ENCODE measurements at places on chromosomes 4 and X. TPM values are rescaled to one million over a fixed set of nuclear protein-coding genes. Genes with fewer than 3 reads are reported as not detected.

DNA sequence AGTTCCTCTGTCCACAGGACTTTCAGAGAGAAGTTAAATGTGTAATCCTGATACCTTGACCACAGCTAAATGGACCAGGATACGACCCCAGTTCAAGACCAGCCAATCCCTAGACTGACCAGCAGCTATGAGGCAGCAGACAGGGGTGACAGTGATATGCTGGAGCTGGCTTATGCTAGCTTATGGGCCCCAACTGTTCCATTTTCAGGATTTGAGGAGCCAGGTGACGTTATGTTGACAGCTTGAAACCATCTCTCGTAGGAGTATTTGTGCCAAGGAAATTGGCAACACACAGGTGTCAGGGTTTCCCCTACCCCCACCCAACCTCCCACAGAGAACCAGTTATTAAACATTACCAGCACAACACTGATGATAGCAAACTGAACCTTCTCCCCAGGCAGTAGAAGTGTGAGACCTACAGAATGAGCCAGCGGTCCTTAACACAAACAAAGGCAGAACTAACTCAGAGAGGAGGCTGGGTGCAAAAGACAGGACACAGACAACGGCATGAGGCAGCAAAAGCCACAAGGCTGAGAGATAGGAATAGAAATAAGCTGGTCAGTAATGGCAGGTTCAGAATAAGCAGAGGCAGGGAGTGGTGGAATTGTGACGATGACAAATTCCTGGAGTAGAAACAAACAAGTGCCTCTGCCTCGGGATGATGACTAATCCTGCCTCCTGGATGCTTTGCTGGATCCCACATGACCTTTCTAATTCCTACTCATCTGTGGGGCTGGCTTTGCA lies 85.6 kb upstream of the CPEB2 start:
- DNase-seq: no peak

- DNase-seq: no peak
Measured at GRCh38 chr4:109026588-109026987, 263.7 kb upstream of the ETNPPL start.

- DNase-seq: no peak
Measured at GRCh38 chrX:111170017-111170416, 74.0 kb downstream of the PAK3 start.

DNA sequence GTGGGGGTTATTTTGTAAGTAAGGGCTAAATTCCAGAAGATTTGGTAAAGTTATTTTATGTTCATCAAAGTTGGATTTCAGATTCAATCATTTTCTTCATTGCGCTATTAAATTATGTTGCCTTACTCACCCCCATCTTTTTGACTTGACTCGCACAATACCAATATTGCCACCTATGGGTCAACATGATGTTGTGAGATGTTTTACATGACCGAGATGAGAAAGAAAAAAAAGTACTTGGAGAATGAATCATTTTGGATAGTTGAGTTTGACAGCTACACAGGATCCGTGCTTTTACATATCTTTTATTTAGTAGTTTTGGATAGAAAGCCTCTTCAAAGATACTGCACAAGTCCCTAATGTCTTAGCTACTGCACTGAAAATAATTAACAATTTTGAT lies 224.2 kb upstream of the EMCN start:
- peak; percentile 2 for DNase-seq

DNA sequence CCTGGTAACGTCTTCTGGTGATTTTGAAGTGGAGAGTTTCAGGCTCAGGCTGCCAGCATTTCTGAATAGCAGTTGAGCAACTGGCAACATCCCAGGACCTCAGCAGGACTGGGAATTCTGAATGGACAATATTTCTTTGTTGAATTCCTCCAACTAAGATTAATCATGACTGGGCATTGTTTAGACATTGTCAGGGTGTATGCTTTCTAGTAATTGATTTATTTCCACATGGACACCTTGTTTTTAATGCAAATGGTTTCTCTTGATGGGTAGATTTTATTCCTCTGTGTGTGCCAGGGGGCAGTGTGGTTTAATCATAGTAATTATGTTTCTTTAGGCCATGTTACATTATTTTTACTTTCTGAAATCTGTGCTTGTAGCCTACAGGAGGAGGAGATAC lies 1004.7 kb upstream of the LCORL start:
- no peak for DNase-seq

DNA sequence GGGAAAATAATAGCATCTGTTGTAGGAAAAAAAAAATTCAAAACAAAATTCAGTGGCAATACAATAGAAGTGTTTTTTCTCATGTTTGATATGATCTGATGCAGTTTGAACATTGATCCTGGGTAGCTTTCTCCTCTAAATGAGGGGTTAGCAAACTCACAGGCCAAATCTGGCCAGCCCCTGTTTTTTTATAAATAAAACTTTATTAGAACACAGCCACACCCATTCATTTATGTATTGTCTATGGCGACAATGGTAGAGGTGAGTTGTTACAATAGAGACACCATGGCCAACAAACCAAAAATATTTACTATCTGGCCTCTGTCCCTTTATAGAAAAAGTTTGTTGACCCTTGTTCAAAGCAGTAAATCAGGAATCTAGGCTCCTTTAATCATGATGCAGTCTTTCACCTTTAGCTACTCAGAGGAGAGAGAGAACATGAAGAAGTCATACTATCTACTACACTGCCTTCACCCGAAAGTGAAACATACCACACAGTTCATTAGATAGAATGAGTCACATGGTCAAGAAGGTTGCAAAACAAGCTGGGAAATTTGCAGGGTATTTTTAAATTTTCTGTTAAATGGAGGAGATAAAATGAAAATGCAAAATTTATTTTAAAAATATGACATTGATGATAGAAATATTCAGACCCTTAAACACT lies 186.6 kb upstream of the MAOA start:
- DNase-seq: no peak

The CYTL1 gene
- total RNA-seq: not detected

DNA sequence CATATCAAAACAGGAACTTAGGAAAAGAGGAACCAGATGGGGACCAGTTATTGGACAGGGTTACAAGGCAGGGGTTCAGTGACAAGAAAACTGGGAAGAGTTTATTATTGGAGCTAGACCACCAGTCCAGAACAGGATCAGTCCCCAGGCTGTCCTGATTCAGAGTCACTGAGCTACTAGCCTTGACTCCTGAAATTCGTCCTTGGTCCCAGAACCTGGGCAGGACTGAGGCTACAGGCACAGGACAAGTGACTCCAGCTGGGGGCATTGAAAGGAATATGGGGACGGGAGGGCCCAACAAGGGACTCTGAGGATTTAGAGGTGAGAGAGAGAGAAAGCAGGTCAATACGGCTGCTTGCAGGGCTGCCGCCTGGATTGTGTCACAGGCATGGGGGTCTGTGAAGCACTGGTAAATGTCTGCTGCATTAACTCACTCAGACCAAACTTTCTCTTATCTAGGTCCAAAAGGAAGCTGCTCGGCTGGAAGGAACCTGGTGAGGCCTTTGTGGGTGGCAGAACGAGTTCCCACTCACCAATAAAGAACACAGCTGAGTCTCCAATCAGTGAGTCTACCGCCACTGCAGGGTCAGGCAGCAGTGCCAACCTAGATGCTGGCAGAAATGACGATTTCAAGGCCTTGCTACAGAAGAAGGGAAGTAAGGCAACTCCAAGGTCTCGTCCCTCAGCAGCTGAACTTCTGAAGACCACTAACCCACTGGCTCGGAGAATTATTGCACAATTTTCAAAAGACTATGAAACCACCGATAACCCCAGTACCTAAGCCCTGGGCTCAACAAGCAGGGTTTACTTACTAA lies 11.3 kb upstream of the RTL5 start:
- DNase-seq: no peak

DNA sequence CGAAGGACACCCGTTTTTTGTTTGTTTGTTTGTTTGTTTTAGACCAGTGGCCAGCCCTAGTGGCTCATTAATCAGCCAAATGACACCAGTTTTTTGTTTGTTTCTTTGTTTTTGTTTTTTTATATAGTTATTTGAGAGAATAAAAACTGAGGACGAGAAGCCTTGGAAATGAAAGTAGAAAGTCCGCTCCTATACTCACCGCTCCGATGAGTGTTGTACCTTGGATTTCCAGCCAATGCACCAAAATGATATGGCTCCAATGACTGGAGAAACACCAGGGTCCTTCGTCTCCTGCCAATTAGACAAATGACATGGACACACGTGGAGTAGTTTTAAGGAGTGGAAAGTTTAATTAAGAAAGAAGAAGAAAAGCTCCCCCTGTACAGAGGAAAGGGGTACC lies 87.9 kb downstream of the ZXDA start:
- DNase-seq: no peak

The CXCL11 gene
- not detected for total RNA-seq

GRCh38 chrX:19626230-19626629 lies 110.9 kb upstream of the MAP3K15 start:
- no peak for DNase-seq

DNA sequence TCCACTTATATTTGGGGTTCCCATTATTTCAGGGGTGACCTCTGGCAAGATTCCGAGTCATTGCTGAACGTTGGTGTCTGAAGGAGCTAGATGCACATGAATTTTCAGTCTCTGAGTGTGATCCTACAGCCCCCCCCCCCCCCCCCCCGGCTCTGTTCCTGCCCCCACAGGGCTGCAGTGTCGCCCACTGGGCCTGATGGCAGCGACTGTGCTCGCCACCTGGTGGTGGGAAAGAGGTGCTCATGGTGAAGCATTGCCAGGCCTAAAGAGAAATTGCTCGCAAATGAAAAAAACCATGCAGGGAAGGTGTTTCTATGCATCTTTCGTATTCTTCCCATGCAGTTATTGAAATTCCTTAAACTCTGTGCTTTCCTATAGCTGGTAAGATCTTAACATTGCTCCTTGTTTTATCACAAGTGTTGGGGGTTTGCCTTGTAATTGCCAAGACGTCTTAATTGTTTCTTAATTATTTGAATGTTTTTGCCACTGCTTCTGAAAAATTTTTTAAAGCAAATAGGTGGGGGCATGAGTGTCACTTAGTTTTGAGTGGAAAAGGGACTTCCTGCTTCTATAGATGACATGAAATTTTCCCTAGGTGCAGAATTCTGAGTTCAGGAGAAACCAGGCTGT lies 63.2 kb downstream of the CLDN22 start:
- peak; percentile 35 for DNase-seq

GRCh38 chr4:86302251-86302650 lies 57.6 kb downstream of the MAPK10 start:
- no peak for DNase-seq

- DNase-seq: no peak
Measured at GRCh38 chr4:153215921-153216320, 11.7 kb downstream of the TRIM2 start.

GRCh38 chr4:8492174-8492573 lies 51.6 kb downstream of the TRMT44 start:
- DNase-seq: no peak

DNA sequence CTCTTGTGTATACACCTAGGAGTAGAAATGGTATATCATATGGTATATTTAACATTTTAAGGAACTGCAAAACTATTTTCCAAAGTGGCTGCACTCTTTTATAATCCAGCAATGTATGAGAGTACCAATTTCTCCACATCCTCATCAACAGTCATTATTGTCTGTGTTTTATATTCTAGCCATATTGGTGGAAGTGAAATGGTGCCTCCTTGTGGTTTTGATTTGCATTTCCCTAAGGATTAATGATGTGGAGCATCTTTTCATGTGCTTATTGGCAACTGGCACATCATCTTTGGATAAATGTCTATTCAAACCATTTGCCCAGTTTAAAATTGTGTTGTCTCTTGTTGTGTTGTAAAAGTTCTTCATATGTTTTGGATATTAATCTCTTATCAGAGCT lies 9.6 kb downstream of the BMP15 start:
- no peak for DNase-seq

DNA sequence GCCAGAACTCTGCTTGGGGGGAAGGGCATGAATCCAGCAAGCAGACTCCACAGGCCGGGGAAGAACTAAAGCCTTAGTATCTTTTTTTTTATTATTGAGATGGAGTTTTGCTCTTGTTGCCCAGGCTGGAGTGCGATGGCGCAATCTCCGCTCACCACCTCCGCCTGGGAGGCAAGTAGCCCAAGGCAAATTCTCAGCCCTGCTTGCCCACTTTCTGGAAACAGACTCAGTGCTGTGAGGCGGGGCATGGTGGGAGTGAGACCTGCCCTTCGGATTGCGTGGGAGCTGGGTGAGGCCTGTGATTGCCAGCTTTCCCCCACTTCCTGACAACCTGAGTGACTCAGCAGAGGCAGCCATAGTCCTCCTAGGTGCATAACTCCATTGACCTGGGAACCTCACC lies 348.8 kb downstream of the GASK1B start:
- DNase-seq: no peak

DNA sequence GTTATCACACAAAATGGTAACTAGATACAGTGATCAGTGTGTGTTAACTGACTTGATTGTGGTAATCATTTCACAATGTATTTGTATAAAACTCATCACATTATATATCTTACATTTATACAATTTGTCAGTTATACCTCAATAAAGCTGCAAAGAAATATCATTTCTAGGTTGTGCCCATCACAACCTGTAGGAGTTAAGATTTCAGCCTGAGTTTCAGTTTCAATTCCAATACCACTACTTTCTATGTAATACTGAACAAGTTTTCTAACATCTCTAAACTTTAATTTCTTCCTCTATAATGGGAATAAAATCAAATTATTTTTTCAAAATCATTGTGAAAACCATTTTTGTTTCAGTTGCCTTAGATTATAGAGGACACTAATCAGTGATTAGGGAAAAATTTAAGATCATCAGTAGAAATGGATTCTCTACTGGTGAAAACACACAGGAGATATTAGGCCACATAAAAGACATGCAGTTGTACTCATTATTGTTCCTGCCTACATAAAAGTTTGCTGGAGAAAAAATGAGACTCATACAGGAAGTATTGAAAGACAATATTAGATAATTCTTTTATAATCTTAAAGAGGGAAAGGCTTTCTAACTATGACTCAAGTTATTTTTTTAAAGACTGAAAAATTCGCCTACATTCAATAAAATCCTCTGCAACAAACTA lies 18.4 kb upstream of the TBC1D1 start:
- DNase-seq: no peak

The TLR7 gene
- total RNA-seq: 11.4 TPM

GRCh38 chrX:46642145-46642544 lies 68.6 kb downstream of the CHST7 start:
- DNase-seq: peak; percentile 24

The CYP2U1 gene
- 11.8 TPM for total RNA-seq

DNA sequence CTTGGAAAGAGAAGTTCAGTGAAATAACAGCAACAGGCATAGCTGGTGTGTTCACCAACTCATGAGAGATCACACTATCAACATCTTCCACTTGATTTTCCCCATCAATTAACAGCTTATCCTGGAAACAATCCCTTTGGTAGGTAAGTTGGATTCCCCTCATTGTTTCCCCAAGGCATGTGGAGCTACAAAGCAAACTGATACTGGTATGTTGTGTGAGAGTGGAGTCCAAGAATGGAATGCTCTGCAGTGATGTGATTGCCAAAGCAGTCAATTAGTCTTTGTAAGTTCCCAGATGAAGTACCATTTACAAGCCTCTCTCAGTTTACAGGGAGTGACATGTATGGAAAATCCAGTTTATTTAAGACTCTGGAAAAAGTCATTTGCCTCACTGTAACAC lies 13.7 kb upstream of the XAGE2 start:
- DNase-seq: no peak

The VCX2 gene
- total RNA-seq: not detected
